Activated CD4-positive, alpha-beta T cell treated with anti-CD3 and anti-CD28 coated beads, Interleukin-2, amount 10 ng/mL, durations not matched to agents 7 days and 5 days (primary cell): ENCODE measurements at places on chromosomes 4 and X. TPM values are rescaled to one million over a fixed set of nuclear protein-coding genes. Genes with fewer than 3 reads are reported as not detected.

GPR119 gene
- total RNA-seq, result not detected

EREG gene
- not detected for total RNA-seq

DNA sequence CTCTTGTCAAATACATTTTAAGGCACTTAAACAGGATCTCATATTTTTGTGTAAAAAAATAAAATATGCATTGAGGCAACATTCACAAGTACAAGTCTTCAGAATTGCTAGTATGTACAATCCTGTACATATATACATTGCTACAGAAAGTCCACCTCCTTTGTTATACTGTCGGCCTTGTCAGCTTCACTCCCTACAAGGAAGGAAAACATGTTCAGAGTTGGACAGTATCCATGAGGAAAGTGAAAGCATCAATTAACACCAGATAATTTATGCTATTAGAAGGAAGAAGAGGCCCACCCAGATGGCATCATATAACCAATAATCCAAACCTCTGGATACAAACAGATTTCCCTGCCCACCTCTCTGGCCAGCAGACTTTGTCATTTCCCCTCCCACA, 42.0 kb downstream of the REELD1 start:
- DNase-seq, result no peak

- DNase-seq, result no peak
These were observed 74.2 kb downstream of the FREM3 start for GRCh38 chr4:143626134-143626911.

- DNase-seq, result no peak
These were observed 3.1 kb downstream of the SRPX2 start for GRCh38 chrX:100647095-100647494.

GRCh38 chr4:149845743-149846142, 30.1 kb upstream of the IQCM start:
- DNase-seq, result no peak

SLC49A3 gene
- not detected for total RNA-seq

GRCh38 chrX:10939424-10939823, 171.7 kb upstream of the HCCS start:
- DNase-seq, result no peak

DNA sequence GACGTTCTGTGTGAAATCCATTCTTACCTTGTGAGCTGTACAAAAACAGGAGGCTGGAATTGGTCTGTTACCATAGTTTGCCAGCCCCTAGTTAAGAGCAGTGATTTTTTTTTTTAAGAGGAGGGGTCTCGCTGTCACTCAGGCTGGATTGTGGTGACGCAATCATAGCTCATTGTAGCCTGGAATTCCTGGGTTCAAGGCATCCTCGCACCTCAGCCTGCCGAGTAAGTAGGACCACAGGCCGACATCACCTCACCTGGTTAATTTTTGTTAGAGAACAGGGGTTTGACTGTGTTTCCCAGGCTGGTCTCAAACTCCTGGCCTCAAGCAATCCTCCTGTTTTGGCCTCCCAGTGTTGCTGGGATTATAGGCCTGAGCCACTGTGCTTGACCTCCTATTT, 7.5 kb downstream of the USP9X start:
- DNase-seq, result no peak

NCBP2L gene
- not detected for total RNA-seq

MAGEE2 gene
- not detected for total RNA-seq

DNA sequence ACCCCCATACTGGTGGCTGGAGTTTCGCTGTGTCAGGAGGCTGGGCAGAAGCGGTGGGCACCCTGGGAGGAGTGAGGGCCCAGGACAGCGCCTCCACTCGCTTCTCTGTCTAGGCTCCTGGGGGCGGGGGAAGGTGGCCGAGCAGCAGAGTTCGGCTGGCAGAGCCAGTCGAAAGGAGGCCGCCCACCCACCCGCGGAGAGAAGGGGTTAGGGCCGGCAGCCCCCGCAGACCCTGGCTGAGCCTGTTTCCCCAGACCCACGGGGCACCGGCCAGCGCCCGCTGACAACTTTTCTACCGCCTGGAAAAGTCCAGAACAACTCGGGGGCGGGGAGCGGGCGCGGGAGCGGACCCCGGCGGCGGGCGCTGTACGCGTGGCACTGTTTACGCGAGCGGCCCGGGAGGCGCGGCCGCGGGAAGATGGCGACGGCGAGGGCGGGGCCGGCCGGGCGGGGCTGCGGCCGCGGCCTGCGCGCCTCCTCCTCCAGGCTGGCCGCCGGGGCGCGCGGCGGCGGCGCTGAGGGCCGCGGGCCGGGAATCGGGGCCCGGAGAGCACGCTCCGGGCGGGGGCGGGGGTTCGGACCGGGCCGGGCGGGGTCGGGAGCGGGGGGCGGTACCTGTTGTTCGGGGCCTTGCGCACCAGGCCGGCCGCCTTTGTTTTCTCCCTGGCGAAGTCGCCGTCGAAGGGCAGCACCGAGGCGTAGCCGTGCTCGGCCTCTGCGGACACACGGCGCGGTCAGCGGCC, 628 bp downstream of the MXD4 start:
- DNase-seq, result peak; percentile 62

- no peak for DNase-seq
These were observed 1249.2 kb downstream of the STIM2 start for GRCh38 chr4:28109801-28110200.

ARAP2 gene
- total RNA-seq, result 49.7 TPM

GRCh38 chr4:133324491-133324890, 175.4 kb downstream of the PCDH10 start:
- DNase-seq, result no peak

DNA sequence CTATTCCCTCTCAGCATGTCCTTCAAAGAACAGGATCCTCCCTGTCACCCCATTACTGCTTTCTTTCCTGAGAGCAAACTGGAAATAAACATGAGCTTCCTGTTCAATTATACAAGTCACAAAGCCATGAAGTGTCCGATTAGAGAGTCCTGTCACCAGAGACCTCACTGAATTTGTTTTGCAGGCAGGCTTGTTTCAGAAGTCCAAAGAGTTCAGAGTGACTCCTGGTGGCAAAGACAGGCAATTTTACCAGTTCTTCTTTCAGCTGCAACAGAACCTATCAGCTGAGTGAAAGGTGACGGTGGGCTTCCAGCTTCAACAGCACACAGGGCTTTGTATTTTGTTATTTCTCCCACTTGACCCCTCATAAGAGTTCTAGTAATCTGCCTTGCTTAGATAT, 6.4 kb downstream of the ELK1 start:
- no peak for DNase-seq

GRCh38 chrX:153576961-153577360, 22.0 kb downstream of the CCNQ start:
- DNase-seq, result no peak

MYL5 gene
- 19.0 TPM for total RNA-seq

- DNase-seq, result no peak
These were observed 6.3 kb upstream of the ACE2 start for GRCh38 chrX:15607067-15607466.

DNA sequence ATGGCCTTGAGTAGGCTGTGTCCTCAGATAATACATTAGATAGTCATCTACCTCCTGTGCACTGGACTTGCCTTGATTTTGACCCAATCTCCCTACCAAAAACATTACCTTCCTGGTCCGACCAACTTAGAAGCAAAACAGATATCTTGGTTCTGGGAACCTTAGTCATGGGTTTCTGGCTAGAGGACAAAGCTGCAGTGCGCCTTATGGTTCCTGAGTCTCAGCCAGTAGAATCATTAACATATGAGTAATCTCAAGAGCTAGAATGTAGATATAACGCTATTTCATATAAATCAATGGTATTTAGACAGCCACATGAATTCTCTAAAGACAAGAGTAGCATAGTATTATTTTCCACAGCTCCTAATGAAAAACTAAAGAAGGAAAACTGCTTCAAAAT, 83.1 kb downstream of the GRIA3 start:
- no peak for DNase-seq

ZDHHC9 gene
- total RNA-seq, result 4.1 TPM

GRCh38 chr4:171710743-171711142, 102.5 kb upstream of the GALNTL6 start:
- DNase-seq, result no peak

GRCh38 chr4:138200236-138200590, 41.9 kb downstream of the SLC7A11 start:
- DNase-seq, result no peak

OTC gene
- not detected for total RNA-seq

GRCh38 chr4:189117426-189117825, 823.2 kb upstream of the FRG1 start:
- DNase-seq, result no peak
